ELF-1 (cell line): ENCODE measurements at places on chromosomes 1 and 21.

- DNase-seq = no peak
These were observed 407.3 kb downstream of the SIPA1L2 start for GRCh38 chr1:232222614-232223013.

DNA sequence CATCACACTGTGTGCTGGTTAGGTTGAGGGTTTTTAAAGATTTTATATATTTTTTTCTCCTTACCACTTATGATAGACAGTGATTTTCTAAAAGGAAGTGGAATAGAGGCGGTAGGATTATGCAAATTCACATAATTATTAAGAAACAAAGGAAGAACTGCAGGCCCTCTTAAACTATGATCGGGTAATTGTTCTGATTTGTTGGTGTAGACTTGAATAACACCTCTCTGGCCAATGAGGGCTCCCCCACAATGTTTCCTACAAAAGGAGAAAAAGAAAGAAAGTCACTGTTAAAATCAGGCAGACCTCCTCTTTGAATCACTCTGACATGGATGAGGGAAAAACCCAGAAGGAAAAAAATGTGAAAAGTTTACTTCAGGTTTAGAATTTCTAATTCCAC, 241.6 kb downstream of the RPS6KC1 start:
- no peak for DNase-seq

- no peak for DNase-seq
These were observed 339.7 kb downstream of the USP25 start for GRCh38 chr21:16069178-16070112.

- no peak for DNase-seq
These were observed 33.2 kb downstream of the UBASH3A start for GRCh38 chr21:42436914-42437313.

DNA sequence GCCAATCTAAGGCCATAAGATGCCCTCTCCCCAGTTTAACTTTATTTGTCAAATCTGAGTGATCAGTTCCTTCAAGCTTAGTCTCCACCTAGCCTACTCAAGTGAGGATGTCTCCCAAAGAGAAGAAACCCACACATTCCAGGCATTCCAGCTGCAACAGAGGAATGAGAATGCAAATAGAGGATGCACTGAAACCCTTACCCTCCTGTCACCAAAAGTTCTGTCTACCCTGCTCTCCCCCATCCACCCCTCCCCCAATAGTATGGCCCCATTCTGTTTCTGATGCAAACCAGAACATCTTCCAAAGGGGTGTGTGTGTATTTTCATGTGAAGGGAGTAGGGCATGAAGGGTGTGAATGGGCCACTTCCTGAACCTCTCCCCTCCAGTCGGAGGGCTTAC, 3.0 kb downstream of the DUSP23 start:
- peak; percentile 34 for DNase-seq

GRCh38 chr1:167472752-167473521, 45.4 kb downstream of the CD247 start:
- DNase-seq = no peak
